ENCODE measurements at places on chromosomes 1 and 21.

DNA sequence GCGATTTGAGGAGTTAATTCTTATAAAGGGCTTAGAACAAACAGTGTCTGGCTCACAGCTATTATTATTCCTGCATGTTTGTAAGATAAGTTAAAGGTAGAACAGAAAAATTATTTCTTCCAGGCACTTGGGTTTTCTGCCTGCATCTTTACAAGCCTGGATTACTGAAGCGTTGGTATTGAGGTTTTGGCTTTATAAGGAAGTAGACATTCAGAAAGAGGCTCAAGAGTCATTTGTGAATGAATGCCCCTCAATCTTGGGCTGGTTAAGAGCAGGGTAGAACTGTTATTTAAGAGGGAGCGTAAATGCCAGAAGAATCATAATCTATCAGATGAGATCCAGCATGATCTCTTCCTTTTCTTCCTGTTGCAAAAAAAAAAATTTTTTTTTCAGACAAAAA lies 77.3 kb upstream of the ARID1A start:
- DNase-seq = no peak

GRCh38 chr1:218312509-218312908 lies 27.4 kb downstream of the RRP15 start:
- no peak for DNase-seq

GRCh38 chr1:194931166-194931565 lies 1677.1 kb downstream of the KCNT2 start:
- DNase-seq = no peak

GRCh38 chr1:29162476-29163138 lies 19.1 kb downstream of the SRSF4 start:
- DNase-seq = no peak

GRCh38 chr1:92464588-92465255 lies 22.0 kb downstream of the GFI1 start:
- no peak for DNase-seq

DNA sequence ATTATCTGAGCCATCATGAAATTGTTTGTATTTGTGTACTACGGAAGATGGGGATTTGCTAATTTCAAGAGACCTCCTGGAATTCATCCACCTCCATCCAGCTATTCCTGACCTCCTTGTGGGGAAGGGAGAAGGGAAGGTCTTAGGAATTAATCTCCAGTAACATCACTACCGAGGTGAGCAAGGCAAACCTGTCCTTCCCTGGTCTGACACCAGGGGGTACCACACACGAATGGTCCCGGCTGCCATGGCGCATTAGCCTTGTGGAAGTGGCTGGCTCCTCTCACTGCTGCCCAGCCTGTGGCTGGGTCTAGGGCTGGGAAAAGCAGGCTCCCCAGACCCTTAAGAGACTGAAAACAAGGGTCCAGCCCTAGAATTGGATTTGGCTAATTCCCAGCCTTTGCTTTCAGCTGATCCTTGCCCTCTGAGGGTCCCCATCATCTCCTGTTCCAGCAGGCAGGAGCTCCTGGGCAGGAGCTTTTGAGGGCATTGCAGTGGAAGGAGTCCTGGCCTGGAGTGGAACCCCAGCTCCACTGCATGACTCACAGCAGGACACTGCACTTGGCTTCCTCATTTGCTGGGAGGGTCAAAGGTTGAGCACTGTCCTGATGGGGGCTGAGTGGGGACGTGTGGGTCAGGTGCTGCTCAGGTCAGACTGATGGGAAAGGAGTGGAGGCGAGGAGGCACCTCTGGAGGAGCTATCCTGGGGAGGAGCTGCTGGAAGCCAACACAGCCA lies 34.8 kb downstream of the RIMS3 start:
- DNase-seq = no peak

GRCh38 chr1:54927472-54928240 lies 40.7 kb upstream of the DHCR24 start:
- DNase-seq = no peak

DNA sequence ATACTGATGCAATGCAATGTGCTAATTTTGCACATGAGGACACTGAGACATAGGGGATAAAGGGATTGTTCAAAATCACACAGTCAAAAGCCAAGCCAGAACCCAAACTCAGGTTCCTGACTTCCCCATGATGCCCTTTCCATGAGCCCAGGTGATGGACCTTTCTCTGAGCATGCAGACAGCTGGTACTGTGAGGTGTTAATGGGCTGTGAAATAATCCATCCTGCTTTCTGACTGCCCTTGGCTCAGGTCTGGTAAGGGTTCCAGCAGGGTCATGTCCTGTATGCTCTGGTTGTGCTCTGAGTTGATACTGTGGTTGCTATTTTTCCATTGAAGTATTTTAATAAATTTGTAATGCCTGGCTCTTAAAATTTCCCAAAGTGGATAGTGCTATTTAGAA lies 50.0 kb downstream of the CNIH3 start:
- no peak for DNase-seq

- DNase-seq = no peak
These were observed 583 bp downstream of the MEF2D start for GRCh38 chr1:156499842-156500542.

DNA sequence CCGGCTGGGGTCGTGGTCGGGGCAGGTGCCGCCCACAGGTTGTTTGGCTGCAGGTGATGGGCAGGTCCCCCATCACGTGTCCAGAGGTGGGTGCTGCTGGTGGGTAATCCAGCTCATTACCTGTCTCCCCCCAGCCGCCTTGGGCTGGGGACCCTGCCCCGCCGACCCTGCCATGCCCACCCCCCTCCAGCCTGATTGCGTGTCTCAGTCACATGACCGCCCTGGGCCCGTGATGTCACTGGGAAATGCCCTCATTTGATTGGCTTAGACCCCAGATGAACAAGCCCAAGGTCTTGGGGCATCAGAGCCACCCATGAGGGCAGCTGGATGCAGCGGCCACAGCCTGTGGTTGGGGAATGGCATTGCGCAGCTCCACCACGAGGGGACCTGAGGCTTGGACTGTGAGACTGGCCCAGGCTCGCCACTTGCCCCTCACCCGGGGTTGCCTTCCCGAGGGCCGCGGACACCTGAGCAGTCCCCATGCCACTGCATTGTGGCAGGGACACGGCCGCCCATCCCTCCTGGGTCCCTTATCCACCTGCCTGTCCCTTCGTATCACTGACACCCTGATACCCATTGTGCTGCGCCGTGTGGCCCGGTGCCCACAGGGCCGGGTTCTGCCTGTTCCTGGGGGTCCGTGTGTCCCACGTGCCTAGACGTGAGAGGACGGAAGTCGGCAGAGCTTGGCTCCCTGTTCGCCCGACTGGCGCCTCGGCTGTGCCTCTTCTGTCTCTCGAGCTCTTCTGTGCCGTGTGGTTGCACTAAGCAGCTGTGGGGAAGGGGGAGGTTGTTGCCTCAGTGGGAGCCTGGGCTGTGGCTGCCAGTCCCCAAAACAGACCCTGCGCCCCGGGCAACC lies 68.0 kb downstream of the FAAP20 start:
- DNase-seq = no peak

DNA sequence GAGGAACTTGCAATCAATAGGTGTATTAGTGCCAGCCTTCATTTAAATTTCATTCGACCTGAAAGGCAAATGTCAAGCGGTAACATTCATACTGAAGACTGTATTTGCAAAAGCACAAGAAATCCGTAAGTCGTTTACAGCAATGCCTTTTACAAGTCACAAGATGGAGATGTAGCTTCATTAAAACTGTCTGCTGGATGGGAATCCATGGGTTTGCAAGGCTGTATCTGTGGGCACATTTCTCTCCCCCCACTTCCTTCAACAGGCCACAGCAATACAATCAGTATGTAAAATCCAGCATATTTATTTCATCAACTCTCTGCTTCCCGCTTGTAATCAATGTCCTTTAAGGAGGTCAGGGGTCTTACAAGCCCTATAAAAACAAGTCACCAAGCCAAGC lies 147.1 kb downstream of the SLC45A1 start:
- no peak for DNase-seq

DNA sequence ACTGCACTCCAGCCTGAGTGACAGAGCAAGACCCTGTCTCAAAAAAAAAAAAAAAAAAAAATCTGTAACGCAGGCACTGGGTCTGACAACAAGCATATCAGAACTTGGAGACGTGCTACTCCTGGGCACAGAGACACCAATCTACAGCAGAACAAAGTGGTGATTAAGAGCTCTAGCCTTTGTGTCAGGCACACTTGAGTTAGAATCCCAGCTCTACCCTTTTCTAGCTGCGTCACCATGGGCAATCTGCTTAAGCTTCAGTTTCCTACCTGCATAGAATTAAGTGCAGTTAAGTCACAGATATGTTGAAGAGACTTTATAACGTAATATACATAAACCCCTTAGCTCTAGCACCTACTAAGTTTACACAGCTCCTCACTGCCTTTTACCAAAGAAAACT lies 3.4 kb upstream of the CDCA8 start:
- no peak for DNase-seq
